ENCODE measurements at places on chromosomes 1 and 21. TPM values are rescaled to one million over a fixed set of nuclear protein-coding genes. Genes with fewer than 3 reads are reported as not detected.

The CDC42BPA gene
- total RNA-seq = 2.5 TPM

The KRTAP13-2 gene
- total RNA-seq = not detected

The KIRREL1 gene
- total RNA-seq = not detected

The FOXD2 gene
- total RNA-seq = 0.20 TPM

The ADAMTS5 gene
- not detected for total RNA-seq

The TNFRSF8 gene
- total RNA-seq = 54.5 TPM

The OR14K1 gene
- not detected for total RNA-seq

The PGLYRP4 gene
- total RNA-seq = not detected

The CLIC6 gene
- total RNA-seq = not detected

The LCE6A gene
- not detected for total RNA-seq

The CELA3B gene
- total RNA-seq = not detected

The WDR64 gene
- total RNA-seq = 0.44 TPM

The CYP4A11 gene
- total RNA-seq = not detected

The GSTM5 gene
- total RNA-seq = not detected
